ENCODE measurements at places on chromosomes 5 and 9.
A peak's percentile ranks its signal among the peaks of the same experiment; 100 is the strongest.

DNA sequence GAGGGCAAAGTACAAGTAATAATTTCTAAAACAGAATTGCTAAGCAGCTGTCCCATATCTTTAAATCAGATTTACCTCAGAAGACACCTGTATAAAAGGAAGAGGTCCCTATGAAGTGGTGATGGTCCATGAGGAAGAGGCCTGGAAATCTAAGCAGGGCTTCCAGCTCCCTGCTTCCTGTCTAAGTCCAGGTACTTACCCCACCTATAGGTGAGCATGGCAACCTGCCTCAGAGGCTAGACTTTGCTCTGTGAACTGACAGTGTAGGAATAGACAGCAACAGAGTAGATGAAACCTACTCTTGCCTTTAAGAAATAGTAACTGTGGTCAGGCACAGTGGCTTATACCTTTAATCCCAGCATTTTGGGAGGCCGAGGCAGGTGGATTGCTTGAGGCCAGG, 55.8 kb upstream of the ARRDC3 start:
- no peak for DNase-seq

DNA sequence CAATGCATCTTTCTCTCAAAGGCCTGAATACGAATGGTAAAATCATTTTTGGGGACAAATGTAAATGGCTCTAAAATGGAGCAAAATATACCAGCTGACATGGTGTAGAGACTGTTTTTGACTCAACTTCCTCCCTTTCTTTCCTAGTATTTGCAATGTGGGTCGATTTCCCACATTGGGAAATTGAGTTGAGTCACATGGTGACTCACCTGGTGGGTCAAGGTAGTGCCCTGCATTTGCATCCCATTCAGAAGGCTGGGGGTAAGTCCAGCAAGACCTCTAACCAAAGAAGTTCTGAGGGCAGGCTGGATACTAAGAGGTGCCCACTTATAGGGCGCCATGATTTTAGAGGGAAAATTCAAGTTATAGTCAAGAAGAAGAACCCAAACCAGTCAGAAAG, 179.6 kb upstream of the MPDZ start:
- no peak for DNase-seq

DNA sequence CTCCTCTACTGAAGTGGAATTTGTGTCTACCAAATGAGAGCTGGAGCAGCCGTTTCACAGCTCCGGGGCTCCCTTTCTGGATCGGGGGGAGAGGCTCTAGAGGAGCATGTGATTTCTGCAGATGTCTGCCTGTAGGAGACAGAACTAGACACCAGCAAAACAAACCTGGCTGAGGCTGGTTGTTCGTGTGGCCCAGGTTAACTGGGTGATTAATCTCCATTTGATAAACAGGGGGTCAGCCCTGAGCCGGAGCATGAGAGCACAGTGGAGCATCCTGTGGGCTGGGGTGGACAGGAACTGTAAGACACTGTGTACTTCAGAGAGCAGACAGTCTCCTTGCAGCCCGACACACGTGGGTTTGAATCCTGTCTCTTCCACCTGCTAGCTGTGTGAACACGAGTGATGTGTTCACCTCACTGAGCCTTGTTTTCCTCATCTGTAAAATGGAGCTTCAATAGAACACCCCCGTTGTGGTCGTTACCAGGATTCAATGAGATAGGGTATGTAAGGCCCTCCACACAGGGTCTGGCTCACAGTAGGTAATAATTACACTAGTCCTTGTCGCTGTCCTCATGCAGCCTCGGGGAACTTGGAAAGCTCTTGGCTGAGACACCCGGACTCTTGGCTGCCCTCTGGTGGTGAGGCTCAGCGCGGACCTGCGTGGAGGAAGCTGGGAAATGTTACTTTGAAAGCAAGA, 12.9 kb downstream of the CXCL14 start:
- DNase-seq: peak; percentile 76

DNA sequence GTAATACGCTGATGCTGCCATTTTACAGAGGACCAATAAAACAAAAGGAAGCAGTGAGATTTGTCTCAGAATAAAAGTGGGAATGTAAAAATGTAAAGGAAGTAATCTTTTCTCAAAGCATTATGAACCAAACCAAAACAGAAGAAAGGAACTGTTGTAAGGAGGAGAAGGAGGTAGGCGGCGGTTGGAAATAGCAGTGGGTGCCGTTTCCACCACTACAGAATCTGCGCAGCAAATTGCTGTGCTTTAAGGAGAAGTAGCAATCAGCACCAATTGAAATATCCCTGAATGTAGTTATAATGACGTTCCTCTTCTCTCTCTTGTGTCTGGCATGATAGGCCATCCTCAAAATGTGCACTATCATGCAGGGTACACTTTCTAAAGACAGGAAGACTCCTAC, 455.1 kb upstream of the TLE4 start:
- DNase-seq: no peak

DNA sequence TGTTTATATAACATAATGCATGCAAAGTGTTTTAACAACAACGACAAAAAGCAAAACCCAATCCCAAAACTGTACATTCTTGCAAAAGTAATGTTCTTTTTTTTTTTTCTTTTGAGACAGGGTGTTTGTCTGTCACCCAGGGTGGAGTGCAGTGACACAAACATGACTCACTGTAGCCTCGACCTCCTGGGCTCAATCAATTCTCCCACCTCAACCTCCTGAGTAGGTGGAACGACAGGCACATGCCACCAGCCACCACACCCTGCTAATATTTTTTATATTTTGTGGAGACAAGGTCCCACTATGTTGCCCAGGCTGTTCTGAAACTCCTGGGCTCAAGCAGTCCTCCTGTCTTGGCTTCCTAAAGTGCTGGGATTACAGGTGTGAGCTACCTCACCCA, 13.6 kb upstream of the HAVCR1 start:
- no peak for DNase-seq

GRCh38 chr5:170628691-170629565, 125.1 kb downstream of the KCNIP1 start:
- DNase-seq: no peak

DNA sequence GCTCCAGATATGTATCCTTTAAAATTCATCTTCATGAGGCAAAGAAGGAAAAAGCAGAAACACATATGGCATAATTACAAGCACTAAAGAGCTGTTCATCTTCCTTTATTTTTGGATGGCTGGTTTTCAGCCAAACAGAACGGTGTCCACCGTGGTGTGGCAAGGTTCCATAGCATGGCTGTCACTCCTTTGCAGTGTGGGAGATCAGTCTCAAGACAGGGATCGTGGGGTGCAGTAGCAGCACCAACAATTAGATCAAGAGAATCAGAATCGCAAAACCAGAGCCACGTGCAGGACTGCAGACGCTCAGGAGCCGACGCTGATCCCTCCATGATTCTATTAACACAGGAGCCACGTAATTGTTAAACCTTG, 79.5 kb downstream of the SEMA4D start:
- no peak for DNase-seq

DNA sequence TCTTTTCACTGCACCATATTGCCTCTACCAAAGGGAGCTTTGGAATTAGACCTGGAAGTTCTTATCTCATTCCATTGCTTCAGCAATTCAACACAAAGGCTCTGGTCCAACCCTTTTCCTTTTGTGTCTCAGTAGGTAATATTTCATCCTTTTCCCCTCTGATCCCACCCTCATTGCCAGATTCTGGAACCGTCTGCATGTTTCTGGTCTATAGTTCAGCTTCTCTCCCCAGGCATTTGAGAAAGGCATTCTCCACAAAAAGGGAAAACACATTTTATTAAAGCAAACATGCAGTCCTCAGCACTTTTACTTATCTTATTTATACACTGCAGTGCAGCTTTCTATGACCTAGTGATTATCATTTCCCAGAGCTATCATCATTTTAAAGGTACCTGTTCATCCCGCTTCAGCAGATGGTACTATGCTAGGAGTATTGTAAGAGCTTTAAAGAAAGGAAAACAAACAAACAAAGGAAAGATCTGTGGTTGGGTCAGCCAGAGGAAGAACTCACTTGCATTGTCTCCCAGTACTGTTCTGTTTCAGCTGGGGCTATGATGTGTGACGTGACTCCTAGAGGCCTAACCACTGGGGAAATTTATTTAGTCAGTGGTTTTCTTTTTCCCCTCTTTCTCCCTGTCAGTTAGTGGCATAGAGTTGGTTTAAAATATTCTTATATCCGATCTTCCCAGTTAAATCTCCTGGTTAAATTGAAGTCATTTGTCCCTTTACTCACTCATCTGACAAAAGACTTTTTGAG, 269.2 kb downstream of the TMEM38B start:
- no peak for DNase-seq

DNA sequence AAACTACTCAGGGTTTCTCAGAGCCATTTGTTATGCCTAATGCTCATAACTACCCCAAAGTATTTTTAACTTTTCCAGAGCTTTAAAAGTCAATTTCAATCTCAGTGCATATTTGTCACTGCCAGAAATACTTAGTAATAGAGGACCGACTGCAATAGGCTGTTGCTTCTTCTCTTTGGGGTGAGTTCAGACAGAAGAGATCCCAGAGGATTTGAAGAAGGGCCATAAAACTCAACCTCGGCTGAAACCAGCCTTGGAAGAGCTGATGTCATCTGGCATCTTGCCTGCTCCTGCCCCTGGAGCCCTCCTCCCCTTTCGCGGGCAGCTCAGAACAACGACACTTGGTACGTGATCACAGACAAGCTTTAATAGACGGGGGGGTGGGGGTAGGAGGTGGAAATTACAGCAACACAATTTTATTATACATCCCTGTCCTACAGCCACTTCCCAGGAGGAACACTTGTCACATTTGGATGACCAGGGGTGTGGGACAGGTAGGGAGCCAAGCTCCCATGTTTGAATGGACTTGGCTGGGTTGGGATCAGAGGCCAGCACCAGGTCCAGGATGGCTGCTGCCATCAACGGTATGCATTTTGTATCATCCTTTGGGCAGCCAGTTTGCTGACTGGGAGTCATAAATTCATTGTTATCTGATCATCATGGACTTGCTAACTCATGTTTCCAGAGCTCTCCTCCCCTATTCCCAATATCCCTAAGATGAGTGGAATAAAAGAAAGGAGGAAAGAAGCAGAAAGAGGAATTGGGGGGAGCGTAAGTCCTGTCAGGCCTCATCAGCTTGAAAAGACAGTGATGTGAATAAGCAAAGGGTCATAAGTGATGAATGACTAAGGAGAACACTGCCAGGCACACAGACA, 186.6 kb upstream of the PANK3 start:
- no peak for DNase-seq

- no peak for DNase-seq
These were observed 288.0 kb downstream of the ELAVL2 start for GRCh38 chr9:23538067-23538402.

GRCh38 chr5:9726931-9727330, 96.8 kb upstream of the TAS2R1 start:
- DNase-seq: no peak

DNA sequence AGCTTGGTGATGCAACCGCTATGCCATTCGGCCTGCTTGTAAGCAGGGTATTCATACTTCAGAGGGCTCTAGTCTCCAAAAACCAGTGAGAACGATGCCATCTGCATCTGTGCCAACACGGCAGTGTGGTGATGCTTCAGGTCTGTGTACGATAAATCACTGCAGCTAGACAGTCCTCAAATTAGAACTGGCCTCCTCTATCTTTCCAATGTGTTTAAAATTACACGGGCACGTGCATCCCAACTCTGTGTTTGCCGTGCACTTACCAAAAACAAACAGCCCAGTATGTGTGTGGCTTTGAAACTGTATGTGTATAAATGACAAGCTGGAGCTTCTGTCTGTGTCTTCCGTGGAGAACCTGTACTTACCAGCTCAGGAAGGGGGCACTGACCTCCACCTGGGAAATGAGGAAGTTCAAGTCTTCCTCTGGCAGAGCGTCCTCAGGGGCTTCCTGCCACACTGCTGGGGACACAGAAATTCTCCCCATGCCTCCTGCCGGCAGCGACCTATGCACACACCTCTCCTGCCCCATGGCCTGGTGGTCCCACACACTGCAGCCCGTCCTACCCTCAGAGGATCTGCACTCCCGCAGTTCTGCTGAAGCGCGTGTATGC, 12.3 kb downstream of the MED10 start:
- peak; percentile 53 for DNase-seq

- no peak for DNase-seq
These were observed 26.1 kb downstream of the POU5F2 start for GRCh38 chr5:93715327-93715726.

- DNase-seq: no peak
These were observed 473.6 kb downstream of the AGTPBP1 start for GRCh38 chr9:85268131-85268530.

- no peak for DNase-seq
These were observed 25.3 kb upstream of the SLC1A1 start for GRCh38 chr9:4464911-4465513.

- DNase-seq: no peak
These were observed 325.6 kb downstream of the DEPDC1B start for GRCh38 chr5:60374409-60374808.

DNA sequence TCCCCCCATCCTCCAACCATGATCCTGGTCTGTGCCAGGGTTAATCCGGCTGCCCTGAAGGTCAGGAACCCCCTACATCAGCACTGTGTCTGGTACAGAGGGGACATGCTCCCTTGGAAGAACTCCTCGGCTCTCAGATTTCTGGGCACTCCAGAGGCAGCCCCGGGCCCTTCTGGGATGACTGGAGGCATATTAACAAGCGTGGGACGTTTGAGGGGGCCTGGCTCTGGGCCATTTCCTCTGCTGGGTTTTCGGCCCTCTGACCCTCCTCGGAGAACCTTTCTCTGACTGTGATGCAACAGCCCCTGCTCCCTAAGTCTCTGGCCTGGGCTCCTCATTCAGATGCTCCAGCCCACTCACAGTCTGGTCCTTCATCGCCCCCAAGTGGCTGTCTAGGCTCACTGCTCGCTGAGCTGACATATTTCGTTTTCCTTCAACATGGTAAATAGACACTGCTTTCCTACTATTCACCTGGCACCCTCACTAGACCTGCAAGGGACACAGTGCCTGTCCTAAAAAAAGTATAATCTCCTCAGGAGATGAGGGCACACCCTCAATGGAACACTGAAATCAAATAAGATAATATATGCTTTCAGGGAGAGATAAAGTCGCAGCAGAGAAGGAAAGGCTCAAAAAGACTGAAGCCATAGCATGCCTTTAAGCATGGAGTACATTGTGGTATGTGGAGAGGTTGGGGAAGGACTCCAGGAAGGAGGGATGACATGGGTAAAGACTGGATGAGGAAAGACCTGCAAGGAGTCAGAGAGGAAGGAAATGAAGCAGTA, 404.7 kb upstream of the TRPC7 start:
- DNase-seq: peak; percentile 71

DNA sequence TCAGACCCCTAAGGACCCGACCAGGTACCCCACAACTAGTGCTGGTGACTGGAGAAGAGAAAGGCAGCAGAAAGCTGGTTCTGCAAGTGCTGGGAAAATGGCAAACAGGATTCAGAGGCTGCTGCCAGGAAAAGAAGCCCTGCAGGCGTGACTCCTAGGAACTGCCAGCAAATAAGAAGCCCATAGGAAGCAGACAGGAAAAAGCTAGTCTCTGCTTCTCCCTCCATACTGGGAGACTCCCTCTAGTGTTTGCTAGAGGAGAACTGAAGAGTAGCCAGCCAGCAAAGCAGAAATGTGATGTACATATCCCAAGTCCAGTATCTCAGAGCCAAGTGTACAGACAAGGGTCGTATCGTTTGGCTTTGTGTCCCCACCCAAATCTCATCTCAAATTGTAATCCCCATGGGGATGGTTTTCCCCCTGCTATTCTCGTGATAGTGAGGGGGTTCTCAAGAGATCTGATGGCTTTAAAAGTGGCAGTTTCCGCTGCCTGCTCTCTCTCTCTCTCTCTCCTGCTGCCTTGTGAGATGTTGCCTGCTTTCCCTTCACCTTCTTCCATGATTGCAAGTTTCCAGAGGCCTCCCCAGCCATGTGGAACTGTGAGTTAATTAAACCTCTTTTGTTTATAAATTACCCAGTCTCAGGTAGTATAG, 38.1 kb upstream of the TUSC1 start:
- no peak for DNase-seq

Data from NB4 (cell line).